ENCODE measurements at places on chromosomes 6 and 20.
A peak's percentile ranks its signal among the peaks of the same experiment; 100 is the strongest.

GRCh38 chr6:160882791-160883279 lies 108.7 kb upstream of the MAP3K4 start:
- DNase-seq = no peak

DNA sequence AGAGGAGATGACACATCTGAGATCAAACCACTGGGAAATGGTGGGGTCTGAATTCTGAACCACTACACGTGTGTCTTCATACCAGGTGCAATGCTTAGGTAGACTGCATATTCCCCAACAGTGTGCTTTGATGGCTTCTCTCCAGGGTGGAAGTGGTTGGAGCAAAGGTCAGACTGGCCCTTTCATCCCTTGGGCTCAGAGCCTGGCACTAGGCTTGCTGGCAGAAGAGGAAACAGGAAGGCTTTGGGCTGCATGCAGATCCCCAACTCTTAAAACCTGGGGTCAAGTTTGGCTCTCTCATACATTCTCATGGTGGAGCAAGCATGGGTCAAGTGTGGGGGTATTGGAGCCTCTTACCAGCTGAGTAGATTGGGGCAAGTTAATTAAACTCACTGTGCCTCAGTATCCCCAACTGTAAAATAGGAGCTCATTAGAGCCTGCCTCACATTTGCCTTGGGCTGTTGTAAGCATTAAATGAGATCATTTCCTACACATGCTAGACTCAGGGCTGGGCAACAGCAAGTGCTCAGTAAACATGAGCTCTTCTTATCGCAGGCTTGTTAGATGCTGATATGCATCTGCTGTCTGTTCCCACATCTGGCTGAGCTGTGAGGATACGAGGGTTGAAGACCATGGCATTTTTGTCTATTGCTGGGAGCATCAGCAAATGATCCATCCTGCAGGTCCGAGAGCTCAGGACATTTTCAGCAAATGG lies 51.6 kb upstream of the FAM83D start:
- peak; percentile 23 for DNase-seq

DNA sequence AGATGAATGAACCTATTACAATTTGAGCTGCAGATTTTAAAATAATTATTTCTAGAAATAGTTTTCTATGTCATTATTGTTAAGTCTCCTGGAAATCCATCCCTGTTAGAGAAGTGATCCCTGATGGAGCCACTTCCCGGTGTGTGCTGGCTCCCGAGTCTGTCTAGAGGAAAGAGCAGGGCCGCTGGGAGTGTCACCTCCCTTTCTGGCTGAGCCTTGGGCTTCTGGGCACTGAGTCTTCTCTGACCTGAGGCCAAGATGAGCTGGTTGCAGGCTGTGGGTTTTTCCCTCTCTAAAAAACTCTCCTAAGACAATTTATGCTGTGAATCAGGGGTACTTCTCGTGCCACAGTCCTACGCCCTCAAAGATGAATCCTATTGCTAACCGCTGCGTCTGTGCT lies 28.8 kb upstream of the TCFL5 start:
- DNase-seq = no peak

DNA sequence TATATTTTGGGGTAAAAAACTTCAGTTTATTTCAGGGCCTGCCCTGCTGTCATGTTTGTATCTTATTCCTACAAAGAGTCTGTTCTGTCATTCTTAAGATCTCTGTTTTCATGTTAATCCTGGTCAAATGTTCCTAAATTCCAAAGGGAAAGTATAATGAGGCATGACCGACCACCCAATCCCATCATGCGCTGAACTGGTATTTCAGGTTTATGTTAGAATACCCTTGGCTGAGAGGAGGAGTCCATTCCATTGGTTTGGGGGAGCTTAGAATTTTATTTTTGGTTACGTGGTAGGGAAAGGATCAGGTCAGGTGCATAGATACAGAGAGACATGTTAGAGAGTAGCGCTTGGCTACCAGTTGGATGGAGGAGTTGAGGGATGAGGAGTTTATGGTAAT lies 25.7 kb downstream of the CFAP61 start:
- DNase-seq = no peak

- DNase-seq = no peak
Measured at GRCh38 chr6:132569170-132569569, 952 bp upstream of the TAAR6 start.

GRCh38 chr6:87182940-87183339 lies 27.6 kb downstream of the ZNF292 start:
- no peak for DNase-seq

- DNase-seq = no peak
Measured at GRCh38 chr6:142376115-142376514, 74.3 kb downstream of the ADGRG6 start.

DNA sequence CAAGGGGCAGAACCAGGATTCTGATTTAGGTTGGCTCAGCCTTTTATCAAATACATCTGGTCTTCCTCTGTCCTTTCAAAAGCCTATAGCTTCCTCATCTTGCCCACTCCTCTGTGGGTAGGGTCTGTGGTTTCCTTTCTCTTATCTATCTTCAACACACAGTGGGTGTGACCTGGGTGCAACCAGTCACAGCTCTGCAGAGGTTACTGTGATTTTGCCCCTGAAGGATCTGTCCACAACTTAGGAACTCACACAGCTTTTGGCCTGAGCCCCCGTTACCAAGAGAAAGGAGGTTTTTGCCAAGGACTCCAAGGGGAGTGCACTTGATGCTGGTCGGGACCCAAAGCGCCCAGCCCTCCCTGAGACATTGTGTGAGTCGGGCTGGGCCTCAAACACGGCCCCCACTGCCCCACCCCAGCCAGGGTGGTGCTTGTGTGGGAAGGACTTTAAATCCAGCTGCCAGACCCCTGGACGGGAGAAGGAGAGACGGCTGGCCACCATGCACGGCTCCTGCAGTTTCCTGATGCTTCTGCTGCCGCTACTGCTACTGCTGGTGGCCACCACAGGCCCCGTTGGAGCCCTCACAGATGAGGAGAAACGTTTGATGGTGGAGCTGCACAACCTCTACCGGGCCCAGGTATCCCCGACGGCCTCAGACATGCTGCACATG lies at the start of gene PI16:
PI16 (plus strand) TSS at position 477 of the 670 bp plus-strand sequence; CDS start at position 500, 23 bp downstream.
- no peak for DNase-seq

- no peak for DNase-seq
Measured at GRCh38 chr20:53284256-53284655, 309.4 kb downstream of the ZNF217 start.

GRCh38 chr20:621125-621756 lies 11.1 kb upstream of the TCF15 start:
- DNase-seq = no peak

GRCh38 chr20:44624743-44625271 lies 26.7 kb downstream of the ADA start:
- DNase-seq = no peak

Data from CD4-positive, alpha-beta T cell treated with Interferon gamma for 1 hour (primary cell).